Activated CD4-positive, alpha-beta T cell treated with anti-CD3 and anti-CD28 coated beads, Interleukin-2, amount 50 U/mL, for 24 hours (primary cell): ENCODE measurements at places on chromosomes 6 and 20.

- no peak for DNase-seq
These were observed 184.0 kb downstream of the BMP7 start for GRCh38 chr20:57082357-57082945.

DNA sequence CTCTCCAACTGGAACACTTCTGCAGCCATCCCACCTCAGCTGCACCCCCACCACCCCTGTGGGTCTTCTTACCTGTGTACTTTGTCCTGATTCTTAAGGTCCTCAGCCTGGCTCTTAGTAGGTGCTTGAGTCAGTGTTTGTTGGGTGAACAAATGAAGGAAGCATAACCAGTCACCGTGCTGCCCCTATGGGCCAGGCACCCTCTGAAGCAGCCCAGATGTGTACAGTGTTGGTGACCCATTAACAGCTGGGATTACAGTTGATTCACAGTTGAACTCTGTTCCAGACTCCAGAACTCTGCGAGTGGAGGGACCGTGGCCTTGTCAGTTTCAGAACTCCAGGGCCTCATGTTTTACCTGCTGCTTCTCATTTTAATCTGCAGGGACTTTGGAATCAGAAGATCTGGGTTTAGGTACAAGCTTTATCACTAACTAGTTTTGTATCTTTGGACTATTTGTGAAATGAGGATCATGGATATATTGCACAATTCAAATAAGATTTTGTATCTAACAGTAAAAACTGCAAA lies 203.8 kb downstream of the TMEM242 start:
- DNase-seq, result no peak

DNA sequence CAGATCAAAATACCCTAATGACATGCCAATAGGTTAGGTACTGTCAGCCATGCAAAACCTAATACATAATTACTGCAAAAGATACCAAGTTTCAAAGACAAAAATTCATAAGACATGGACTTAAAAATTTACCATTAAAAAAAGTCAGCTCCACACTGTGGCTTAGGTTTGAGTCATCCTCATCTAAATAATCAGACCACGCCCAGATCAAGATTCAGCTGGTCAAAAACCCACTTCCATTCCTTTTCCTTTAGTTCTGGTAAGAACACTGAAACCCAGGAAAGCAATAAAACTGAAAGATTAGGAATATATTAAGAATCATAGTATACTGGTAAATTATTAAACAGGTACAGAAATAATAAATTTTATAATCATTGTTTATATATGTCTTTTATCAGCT lies 81.0 kb upstream of the ASF1A start:
- no peak for DNase-seq

DNA sequence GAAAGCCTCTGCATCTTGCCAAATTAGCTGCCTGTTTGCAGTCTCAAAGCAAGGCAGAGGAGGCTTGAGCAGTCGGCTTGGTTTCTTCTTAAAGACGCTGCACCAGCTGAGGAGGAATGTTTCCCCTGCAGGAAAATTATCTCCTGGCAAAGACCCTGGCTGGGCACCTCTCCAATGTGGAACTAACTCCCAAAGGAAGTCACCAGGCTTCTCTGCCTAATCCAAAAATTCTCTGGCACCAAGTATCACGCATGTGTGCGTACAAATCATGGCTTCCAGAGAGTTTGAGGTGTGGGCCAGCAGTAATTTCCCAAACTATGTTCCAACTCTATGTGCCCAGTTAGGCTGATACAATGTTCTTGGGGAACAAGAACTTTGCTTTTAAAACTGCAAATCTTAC lies 176.2 kb downstream of the KIF16B start:
- DNase-seq, result no peak

- no peak for DNase-seq
These were observed 385.5 kb downstream of the HDGFL1 start for GRCh38 chr6:22954749-22955385.

GRCh38 chr6:113607821-113608545 lies 249.2 kb upstream of the MARCKS start:
- no peak for DNase-seq
